NCI-H2029 (cell line): ENCODE measurements at places on chromosomes 16 and 17.

DNA sequence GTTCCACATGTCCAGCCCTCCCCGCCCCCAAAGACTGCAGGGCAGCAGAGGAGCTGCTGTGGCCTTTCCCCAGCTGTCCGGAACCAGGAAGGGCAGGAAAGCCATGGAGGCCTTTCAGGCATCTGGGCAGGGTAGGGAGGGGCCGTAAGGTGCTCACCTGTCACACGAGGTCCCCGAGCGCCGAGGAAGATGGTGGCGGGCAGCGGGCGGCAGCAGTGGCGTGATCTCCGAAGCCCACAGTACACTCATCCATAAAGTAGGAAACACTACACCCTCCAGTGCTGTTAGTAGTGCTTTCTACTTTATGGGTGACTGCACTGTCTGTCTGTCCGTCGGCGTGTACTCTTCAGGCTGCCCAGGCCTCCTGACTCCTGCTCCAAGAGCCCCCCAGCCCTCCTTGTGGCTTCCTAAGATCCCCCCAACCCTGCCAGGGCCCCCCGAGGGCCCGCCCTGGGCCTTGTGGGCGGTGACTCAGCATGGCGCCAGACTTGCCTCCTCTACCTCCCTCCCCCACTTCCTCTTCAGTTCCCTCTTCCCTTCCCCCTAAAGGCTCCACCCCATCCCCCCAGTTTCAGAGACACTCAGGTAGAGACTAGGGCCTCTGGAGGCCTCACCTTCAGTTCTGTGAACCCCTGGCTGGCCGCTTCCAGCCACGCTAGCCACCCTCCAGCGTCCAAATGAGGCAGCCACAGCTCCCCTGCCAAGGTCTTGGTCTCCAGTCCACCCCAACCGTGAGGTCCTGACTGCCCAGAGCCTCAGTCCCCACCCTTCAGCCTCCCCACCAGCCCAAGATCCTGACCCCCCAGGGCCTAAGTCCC, 2.6 kb upstream of the TSPOAP1 start:
- no peak for DNase-seq

DNA sequence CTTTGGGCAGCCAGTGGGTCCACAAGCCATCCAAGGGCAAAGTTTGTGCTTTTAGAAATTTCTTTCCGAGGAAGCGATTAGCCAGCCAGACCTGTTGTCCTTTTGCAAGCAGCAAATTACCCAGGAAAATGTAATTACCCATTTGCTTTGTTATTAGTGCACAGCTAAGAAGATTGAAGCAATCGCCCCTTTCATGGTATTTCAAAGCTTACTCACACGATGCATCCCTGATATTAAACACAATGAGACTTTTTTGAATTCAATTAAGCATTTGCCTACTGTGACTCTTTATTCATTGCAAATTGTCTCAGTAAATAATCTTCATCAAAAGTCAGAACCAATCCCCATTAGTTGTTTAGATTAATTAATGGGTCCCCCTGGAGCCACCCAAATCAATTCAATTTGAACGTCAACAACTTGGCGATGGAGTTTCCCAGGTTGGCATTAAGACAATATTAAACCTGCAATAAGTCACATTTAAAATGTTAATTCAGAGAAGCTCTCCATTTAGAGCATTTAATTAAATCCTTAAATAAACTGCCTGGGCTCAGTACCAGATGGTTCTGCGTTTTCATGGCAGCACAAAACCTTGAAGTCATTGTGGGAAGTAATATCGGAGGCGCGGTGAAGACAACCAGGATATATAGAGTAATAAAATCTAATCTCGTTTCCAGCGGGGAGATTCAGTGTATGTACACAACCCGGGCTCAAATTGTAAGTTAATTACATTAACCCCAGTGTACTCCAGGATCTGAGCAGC, 366.2 kb upstream of the TNRC6C start:
- no peak for DNase-seq

GRCh38 chr17:19271780-19272357, 34.7 kb downstream of the EPN2 start:
- DNase-seq = no peak

- no peak for DNase-seq
Observed at GRCh38 chr16:4309833-4310266, 6.0 kb upstream of the GLIS2 start.

DNA sequence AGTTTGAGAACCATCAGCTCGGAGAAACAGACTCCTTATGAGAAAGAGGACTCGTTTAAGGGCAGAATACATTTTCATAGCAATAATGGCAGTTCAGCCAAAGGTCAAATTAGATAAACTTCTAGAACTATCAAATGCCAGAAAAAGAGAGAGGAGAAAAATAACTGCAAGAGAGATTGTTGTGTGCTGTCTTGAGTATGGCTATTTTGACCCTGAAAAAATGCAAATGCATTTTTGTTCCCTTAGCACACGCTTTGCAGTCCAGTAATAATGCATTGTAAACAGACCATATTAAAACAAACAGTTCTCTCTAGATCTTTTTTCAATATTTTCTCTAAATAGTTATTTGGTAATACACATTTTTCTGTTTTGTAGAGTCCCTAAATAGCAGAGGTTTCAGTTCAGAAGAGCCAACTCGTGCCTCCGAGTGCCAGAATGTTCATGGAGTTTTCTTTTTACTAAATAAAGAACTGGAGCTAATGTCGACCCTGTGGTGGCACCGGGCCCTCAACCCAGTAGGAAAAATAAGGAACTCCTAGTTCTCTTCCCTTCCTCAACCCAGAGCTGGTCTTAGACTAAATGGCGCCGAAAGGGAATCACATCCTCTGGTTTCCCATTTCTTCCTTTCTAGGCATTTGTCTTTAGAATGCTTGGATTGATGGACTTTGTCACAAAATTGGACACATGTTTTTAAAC, 298.0 kb downstream of the MAP2K4 start:
- no peak for DNase-seq

DNA sequence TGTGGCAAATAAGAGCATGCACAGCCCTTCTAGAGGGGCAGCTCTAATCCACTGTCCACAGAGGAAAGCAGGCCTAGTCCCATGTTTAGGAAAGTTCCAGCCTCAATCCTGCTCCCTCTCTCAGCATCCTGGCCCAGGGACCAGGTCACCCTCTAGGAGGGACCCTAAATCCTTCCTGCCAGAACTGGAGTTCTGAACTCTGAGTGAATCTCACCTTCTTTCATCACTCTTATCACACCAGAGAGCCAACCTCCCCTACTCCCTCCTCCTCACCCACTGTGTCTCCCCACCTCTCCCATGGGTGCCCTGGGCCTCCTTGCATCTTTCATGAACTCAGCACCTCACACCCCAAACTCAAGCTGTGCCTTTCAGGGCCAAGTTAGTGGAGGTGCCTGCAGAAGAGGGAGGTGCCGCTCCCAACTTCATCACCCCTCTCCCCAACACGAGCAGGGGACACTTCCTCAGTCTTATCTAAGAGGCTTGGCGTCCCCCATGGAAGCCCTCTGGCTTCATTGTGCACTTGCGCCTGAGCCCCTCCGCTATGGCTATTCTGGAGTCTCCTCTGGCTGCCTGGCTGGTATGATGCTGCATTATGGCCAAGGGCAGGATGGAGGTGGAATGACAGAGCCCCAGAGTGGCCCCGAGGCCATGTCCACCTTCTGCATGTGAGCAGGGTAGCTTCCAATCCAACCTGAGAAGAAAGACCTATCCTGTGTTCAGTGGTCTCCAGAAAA, 31.7 kb downstream of the PIK3R6 start:
- DNase-seq = no peak

- DNase-seq = no peak
Observed at GRCh38 chr17:60416368-60416925, 5.8 kb upstream of the CHCT1 start.

- DNase-seq = no peak
Observed at GRCh38 chr16:21526923-21527807, 72.2 kb upstream of the METTL9 start.

GRCh38 chr16:48129926-48130325, 25.9 kb downstream of the ABCC12 start:
- DNase-seq = no peak

DNA sequence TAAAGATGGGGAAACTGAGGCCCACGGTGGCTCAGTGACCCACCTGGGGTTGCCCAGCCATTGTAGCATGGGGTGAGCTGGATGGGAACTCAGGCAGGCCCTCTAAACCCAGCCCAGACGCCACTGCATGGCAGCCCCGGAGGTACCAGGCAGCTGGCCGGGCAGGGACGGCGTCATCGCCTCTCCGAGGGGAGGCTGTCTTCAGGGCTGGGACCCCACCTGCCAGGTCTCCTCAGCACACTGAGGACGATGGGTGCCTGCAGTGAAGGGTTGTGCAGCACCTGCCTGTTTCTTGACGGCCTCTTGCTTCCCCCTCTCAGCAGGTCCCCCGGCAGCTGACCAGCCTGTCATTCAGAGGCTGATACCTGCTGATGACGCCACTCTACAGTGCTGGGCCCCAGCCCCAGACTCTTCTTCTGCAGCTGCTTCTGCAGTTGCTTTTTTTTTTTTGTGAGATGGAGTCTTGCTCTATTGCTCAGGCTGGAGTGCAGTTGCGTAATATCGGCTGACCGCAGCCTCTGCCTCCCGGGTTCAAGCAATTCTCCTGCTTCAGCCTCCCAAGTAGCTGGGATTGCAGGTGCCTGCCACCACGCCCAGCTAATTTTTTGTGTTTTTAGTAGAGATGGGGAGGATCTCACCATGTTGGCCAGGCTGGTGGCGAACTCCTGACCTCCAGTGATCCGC, 24.7 kb downstream of the RNF213 start:
- no peak for DNase-seq

GRCh38 chr16:48334325-48334724, 50.9 kb downstream of the SIAH1 start:
- DNase-seq = no peak

DNA sequence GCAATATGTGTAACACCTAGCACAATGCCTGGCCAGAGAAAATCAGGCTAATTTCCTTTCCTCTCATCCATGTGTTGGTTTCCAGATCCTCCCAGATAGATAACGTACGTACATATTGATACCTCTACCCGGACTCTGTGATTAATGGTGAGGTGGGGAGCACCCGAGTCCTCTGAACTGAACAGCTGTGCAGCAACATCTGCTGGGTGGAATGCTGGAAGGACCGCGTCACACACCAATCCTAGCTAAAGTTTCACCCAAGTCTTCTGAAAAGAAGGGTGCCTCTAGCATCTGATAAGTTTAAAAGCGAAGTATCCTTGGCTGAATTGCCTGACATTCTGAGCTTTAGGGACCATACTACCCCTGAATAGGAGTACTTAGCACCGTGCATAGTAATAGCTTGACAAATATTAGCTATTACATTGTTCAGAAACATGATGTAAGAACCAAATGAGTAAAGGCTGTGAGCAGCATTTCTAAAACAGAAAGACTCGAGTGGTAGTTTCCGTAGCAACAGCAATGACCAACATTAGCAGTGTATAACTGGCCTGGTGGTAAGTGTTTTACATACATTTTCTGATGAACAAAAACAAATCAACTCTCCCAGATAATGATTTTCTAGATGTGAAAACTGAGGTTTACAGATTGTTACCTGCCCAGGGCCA, 91.4 kb downstream of the SYCE1L start:
- peak; percentile 86 for DNase-seq

GRCh38 chr17:49498029-49498615, 3.0 kb downstream of the NGFR start:
- DNase-seq = no peak

DNA sequence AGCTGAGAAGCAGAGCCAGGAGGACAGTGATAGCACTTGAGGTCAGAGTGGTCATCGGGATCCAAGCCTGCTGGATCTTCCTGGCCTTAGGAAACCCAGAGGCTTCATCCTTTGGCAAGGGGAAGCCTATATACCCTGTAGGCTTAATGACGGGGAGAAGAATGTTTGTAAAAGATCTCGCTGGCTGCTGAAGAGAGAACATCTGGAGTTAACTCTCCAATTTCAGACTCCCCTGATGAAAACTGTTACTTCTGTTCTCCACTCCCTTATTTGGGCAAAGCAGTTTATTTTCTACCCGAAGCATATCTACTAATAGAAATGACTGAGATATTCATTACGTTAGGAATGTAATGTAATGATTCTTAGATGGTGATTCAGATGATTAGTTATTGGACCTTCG, 487.0 kb downstream of the CDH13 start:
- DNase-seq = no peak

DNA sequence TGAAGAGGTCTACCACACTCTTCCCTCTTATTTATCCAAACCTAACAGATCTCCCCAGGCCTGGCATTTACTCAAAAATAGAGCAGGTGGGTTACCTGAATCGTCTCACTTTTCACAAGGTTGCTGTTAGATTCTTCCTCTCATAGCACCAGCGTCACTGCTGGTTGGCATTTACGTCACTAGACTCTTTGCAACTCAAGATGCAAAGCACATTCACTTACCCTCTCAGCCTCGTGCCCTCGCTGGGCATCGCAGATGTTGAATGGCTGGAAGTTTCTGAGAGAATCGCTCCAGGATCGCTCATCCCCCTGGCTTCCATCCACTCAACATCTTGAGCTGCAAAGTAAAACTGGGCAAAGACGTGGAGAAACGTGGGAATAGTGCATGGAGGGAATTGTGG, 21.9 kb downstream of the GSG1L start:
- no peak for DNase-seq

DNA sequence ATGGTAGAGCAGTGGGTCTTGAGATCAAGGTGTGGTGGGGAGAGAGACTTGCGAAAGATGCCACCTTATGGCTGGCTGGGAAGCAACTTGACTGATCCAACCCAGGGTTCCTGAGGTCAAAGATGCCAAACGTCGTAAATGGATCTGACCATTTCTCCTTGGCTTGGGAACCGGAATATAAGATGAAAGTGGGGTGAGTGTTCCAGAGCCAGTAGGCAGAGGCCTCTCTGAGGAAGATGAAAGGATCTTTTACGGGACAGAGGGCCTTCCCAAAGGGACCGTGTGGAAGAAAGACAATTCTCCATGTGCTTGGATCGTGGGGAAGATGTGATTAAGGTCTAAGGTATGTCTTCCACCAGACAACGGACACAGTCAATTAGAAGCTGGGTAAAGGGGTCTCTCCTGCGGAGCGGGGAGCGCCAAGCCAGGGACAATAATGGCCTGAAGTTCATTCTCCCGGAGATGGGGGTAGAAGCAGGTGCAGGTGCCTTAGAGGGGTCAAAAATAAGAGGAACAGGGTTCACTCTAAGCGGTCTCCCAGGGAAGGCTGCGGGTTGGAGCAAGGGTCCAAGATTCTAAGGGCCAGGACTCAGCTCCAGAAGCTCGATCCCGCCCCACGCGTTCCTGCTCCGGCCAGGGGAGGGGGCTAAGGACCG, 800 bp downstream of the FXR2 start:
- DNase-seq = no peak

DNA sequence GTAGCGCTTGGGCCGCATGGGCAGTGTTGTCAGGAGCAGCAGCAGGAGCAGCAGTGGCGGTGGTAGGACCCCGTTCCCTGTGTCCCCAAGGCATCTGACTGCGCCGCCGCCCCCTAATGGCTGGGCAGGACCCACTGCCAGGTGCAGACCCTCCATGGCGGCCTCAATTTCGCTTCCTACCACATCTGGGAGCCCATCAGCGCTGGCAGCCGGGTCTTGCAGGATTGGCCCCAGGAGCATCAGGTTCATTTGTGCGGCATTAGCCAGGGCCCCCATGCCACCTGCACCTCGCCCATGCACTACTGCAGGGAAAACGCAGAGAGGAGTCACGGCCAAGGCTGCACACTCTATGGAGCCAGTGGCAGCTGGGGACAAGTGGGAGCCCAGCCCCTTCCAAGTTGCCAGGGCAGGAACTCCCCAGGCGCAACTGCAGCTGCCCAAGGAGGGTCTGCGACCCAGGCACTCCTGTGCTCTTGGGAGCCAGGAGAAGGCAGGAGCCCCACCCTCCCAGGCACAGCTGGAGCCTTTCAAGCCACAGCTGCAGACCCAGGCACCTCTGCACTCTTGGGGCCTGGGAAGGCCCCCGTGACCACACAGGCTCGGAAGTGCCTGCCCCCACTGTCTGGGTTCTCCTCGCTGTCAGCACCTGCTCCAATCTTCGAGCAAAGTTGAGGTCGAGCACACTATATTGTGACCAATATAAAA, 594.2 kb downstream of the KCNJ18 start:
- DNase-seq = no peak
